Adipocyte (in vitro differentiated cells): ENCODE measurements at places on chromosomes 1 and 21.

- peak; percentile 95 for DNase-seq
These were observed at the start of gene TTC4 for GRCh38 chr1:54715493-54716298. TSS of gene TTC4 (plus strand) at chr1:54715861. CDS start at chr1:54715909, 48 bp downstream.

GRCh38 chr1:203089651-203090045, 3.8 kb upstream of the MYOG start:
- no peak for DNase-seq

DNA sequence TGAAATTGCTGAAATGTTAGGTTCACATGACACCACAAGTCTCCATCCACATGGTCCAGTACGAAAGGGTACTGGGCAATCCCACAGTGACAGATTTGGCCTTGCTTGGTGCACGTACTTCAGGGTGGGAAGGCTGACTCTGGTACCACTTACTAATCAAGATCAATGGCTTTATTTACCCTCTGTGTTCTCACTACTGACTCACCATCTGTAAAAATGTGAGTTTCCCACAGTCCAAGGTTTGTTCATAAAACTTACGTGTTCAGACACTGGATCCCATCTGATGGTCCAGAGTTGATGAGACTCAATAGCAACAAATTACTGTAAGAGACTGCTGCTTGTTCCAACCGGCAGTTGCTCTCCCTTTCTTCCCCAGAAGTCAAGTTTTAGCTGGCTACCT, 231.7 kb downstream of the LMX1A start:
- no peak for DNase-seq

DNA sequence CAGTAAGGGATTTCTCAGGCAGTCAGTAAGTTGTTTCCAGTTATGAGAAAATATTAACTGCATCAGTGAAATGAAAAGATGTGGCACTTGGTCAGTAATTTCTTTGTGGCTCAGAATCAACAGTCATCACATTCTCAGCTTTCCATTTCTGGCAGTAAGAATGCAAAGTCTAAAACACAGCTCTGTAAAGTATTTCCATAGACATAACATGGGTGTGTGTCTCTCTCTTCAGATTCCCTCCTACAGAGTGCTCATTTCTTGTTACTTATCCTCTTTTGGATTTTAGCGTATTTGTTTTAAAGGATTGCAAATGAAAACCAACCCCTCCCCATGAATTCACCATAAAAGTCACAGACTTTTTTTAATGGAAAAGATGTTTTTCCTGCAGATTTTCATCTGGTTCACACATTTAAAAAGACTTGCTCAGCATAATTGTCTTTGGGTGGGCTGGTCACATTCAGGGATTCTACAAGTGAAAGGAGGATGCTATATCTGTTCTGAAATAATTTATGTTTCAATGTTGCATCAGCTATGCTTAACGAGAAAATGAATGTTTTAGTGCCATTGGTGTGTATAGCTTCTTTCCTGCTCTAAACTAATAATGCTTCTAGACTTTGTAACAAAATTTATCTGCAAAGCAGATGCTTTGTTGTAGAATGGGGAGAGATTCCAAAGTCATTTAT, 34.6 kb upstream of the CD55 start:
- DNase-seq: peak; percentile 45
